IPS-NIHi11 (cell line): ENCODE measurements at places on chromosomes 7 and 10.

DNA sequence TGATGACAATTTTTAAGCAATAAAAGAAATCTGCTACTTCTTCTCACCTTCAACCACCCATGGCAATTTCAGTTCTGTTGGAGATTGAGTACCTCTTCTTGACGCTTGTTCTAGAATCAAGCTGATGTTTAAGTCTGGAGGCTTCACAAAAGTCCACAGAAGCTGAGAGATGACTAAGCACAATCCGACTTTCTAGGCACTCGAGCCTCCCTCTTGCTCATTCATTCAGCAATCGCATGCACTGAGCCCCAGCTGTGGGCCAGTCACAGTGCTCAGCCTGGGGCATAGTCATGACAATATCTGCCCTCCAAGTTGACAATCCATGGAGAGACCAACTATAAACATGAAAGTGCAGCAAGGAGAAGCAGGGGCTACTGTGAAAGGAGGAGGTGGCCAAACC is 103.2 kb downstream of the IPMK start:
- no peak for DNase-seq

DNA sequence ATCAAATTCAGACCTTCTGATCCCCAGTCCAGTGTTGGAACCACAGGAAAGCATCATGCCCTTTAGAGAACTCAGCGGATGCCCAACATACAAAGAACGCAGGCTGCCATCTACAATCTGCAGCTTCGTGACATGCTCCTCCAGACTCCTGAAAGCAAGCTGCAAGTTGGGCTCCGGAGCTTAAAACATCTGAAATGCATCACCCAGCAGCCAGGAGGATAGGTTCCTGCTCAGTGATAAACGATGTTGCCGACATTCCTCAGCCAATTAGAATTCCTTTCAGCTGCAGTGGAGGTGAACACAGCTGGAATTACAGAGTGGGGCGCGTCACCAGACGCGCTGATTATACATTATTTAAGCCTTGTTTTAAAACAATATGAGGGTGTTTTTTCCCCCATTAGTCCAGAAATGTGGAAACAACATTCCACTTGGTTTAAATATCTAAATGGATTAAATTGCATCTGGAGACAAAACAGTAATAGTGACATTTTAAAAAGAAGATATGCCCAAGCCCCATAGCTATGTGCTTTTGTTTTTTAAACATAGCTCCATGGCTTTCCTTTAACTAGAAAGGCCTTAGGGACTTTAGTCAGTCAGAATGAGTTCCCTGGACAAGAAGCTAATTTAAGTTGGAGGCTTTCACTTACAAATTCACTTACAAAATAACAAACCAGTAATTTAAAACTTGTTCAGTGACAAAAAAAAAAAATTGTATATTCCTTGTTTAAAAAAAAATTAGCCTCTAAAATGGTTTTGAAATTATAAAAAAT is 6.3 kb downstream of the SMURF1 start:
- DNase-seq = peak; percentile 71

DNA sequence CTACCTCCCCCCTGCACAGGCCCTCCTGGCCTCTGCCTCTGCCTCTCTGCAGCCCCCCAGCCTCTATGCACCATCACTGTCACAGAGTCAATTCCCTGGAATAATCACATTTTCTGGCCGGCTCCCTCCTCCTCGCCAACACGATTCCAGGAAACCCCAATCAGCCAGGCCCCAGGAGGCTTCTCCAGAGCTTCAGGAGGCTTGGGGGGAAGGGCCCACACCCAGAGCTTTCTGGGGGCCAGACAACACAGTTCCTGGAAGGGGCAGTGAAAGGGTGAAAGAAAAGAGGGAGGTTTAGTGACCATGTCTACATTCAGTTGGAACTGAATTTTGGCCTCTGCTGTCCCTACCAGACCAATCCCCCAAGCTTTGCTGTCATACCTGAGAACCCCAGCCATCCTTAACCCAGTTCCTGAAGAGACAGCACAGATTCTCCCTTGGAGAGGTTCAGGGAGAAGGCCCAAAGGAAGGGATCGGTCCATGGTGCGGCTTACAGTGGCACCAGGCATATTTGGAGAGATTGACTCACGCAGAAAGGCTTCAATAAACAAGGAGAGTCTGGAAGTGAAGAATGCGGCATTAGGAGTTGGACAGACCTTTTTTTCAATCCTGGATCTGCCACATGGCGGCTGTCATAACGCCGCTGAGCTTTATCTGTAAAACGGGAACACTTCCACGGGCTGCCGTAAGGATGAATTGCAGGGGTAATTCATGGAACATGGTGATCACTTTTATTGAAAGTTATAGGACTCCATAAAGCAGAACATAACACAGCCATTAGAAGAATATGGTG is 89.0 kb downstream of the NEURL1 start:
- no peak for DNase-seq

DNA sequence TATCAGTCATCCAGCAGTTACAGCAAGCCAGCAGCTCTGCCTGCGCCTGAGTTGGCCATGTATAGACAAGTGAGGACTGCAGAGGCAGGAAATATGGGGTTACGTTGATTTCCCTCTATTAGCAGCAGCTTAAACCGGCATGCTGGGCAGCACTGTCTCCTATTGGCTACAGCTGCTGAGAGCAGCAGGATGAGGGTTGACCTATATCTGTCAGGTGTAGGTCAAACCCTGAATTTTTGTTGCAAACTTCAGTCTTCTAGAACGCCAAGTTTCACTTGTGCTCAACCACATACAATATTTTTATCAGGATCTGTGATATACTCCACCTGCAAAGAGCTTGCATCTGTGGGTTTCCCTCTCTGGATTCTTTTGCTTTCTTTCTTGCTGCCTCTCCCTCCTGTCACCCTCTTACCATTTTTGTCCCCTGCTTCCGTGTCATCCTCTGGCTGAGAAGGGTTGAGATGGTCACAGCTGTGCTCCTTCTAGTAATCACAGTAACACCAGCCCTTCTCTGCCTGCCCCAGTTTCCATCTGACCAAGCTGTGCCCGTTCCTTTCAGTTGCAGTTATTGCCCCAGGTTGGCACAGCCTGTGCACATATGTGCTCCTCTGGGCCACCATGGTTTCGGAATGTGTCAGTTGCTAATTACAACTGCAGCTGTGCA is 23.8 kb upstream of the GLCCI1 start:
- no peak for DNase-seq

DNA sequence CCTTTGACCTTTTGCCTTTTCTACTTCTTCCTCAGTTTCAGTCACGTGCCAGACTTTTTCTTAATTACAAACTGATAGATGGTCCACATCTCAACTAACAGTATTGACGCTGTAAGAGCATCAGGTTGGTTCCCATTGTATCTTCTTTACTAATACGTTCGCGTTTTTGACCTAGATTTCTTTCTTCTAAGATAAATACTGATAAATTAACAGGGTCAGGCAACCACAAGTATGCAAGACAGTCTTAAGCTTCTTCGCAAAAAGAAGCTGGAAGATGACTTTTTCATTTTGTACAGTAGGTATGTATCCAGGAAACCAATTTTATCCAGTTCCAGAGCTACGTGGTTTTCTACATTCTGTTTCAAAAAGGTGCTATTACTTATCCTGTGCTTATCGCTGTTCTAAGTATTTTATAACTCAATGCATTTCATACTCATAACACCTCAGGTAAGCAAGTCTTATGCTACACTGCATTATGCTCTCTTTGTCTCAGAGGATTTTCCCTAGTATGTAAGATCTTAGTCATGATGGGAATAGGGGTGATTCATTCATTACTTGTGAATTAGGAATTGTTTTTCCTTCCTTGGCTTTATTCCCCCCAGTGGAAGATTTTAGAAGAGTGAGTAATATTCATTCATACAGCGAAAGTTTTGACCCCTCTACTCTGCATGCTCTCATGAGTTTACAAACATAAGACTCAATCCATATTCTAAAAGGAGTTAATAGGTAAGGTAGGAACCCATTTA is 955 bp downstream of the DUS4L start:
- DNase-seq = no peak

- no peak for DNase-seq
Observed at GRCh38 chr7:94683066-94683465, 27.1 kb upstream of the SGCE start.

- DNase-seq = no peak
Observed at GRCh38 chr10:4982764-4983226, 19.6 kb downstream of the AKR1C1 start.

GRCh38 chr10:4581929-4582328 is 244.1 kb upstream of the AKR1E2 start:
- no peak for DNase-seq

- DNase-seq = no peak
Observed at GRCh38 chr7:27185854-27186667, 1.0 kb upstream of the HOXA11 start.

DNA sequence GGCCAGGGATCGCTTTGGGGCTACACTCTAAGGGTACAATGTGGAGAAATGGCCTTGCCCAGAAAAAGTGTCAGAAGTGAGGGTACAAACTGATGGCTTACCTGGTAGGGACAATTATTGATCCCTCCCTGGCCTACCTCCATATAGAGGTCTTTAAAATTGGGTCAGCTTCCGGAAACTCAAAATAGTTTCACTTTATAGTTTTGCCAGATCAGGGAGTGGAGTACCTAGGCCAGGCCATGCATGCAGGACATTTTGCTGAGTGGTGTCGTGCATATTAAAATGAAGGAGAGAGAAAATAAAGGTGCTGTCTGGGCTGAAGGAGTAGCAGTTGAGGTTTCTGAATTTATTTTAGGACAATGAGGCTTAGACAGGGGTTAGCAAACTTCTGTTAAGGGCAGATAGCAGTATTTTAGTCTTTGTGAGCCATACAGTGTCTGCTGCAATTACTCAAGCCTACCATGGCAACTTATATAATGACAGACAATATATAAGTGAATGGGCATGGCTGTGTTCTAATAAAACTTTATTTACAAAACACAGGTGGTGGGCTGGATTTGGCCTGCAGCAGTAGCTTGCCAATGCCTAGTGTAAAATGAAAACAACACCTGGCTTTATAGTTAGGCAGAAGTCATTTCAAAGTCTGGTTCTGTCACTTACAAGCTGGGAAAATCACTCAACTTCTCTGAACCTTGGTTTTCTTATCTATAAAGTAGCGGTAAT is 176.9 kb upstream of the AOAH start:
- DNase-seq = no peak

GRCh38 chr7:73992101-73992562 is 35.8 kb upstream of the ELN start:
- DNase-seq = no peak

DNA sequence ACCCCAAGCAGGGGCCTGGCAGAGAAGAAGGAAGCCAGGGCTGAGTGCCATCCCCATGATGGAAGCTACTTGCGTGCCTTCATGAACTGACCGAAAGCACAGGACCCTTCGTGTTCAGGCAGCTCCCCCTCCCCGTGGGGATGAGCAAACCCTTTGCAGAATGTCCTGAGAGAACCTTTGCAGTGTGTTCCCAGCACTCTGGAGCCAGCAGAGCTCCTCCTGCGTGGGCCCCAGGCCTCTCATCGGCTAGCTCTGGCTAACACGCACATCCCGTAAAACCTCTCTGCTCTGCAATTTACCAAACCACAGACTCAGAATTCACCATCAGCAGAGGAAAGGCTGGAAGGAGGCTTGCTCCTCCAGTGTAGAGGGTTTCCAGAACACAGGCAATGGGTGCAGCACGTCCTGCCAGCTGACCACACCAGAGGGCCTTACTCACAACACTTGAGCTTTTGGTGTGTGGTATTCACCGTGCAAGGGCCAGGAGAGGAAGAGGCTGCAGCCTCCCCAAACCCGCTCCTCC is 3.1 kb downstream of the SH3PXD2A start:
- no peak for DNase-seq

DNA sequence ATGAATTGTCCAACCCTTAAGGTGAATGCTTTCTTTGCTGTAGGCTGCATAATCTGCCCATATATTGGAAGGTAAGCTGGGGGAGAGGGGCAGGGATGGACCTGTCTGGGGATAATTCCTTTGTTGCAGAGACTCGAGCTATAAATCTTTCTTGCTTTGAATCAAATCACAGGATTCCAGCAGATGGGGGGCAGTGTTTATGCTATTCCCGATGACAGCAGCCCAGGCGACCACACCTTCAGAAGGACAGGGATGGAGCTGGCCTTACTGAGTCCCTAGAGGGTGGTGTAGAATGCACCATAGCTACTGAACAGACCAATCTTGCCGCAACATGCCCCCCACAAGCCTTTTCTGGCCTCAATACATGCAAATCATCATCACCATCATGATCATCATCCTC is 2.5 kb downstream of the PODXL start:
- DNase-seq = no peak

DNA sequence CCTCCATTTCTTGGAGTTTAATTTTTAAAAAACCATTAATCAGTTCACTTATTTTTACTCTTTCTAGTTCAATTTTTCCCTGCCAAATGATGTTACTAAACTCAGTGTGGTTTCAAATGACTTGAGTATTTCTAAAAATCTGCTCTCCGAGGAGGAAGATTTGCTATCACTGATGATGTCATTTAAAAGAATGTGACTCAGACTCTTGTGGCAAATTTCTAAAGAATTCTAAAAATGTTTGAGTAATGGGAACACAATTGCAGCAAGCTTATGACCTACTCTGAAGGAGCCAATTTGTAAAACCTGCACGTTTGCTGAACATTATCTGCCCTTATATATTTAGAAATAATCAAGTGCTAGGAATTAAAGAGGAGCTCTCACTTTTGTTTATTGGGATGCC is 88.6 kb downstream of the SPAG6 start:
- no peak for DNase-seq

GRCh38 chr10:17067376-17068264 is 62.0 kb downstream of the CUBN start:
- DNase-seq = no peak

GRCh38 chr10:1116051-1116450 is 59.9 kb downstream of the WDR37 start:
- no peak for DNase-seq

- no peak for DNase-seq
Observed at GRCh38 chr10:78066012-78066411, 32.3 kb downstream of the RPS24 start.

DNA sequence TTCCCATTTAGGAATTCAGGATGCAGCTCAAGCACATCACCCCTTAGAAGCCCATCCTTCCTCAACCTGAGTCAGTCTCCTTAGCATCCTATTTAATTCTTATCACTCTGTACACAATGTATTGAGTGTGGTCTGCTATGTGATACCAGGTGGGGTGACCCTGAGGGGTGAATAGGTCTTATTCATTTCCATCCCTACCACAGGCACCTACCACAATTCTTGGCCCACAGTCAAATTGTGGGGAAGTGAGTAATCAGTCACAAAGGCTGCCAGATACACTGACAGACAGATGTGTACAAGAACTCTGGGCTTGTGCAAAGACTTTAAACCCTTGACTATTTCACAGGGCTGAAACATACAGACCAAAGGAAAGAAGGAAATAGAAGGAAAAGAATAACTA is 560.5 kb downstream of the PARD3 start:
- DNase-seq = no peak

DNA sequence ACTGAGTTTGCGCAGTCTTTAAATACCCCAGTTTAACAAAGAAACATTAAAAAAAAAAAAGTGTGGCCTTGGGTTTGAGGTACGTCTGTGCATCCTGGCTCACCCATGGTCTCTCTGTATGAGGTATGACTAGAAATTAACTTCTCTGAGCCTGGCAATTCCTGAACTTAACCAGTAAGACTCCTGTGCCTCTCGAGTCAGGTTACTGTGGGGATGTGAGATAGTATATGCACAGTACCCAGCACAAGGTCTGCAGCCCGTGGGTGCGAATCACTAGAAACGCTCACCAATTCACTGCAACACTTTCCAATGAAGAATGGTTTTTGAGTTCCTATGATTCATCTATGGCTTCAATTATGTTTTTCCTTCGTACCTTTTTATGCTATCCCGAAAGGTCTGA is 149.9 kb downstream of the SFMBT2 start:
- no peak for DNase-seq

GRCh38 chr7:146090023-146090645 is 26.5 kb upstream of the CNTNAP2 start:
- peak; percentile 56 for DNase-seq
